ENCODE measurements at places on chromosomes 6 and 20.

DNA sequence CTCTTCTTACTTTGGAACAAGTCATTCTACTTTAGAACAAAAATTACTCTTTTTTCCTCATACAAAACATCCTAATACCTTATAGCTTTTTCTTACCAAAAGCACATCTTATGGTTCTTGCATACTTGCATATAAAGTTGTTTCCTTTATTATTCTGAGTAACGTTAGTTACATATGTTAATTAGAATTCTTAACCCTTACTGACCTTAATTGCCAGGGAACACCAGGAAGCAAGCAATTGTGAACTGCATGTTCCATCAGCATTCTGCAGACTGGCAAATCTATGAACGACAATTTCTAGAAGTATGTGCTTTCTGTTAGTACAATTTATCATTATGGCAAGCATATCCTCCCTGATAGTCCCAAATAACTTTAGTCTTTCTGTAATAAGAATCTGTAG lies 831.0 kb downstream of the C6orf118 start:
- no peak for DNase-seq

DNA sequence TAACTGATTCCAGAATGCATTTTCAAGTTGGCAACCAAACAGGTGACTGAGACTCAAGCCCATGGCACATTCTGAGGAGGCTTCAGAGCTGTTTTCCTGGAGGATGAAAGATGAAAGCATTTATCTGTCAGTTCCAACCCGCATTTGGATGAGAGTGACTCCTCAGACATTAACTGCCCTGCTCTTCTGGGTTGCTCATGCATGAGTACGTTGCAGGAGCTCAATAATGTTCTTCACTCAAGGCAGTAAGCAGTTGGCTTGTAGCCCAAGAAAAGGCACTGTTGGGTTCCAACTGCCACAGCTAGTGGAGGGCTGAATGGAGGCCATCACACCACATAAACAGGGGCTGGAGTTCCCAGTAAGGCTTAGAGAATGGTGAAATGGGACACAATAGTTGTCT lies 155.3 kb downstream of the FUT9 start:
- no peak for DNase-seq

GRCh38 chr6:131225127-131225526 lies 89.9 kb downstream of the AKAP7 start:
- no peak for DNase-seq

GRCh38 chr6:131331151-131331550 lies 195.9 kb downstream of the AKAP7 start:
- no peak for DNase-seq

DNA sequence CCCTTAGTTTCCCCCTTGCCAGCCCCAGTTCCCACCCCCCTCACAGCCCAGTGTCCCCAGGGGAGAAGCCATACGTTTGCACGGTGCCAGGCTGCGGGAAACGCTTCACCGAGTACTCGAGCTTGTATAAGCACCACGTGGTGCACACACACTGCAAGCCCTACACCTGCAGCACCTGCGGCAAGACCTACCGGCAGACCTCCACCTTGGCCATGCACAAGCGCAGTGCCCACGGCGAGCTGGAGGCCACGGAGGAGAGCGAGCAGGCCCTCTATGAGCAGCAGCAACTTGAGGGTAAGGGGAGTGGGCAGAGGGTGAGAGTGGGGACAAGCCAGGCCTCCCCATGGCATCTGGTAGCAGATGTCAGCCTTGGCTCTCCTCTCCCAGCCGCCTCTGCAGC lies 5.1 kb upstream of the DEF6 start:
- no peak for DNase-seq

DNA sequence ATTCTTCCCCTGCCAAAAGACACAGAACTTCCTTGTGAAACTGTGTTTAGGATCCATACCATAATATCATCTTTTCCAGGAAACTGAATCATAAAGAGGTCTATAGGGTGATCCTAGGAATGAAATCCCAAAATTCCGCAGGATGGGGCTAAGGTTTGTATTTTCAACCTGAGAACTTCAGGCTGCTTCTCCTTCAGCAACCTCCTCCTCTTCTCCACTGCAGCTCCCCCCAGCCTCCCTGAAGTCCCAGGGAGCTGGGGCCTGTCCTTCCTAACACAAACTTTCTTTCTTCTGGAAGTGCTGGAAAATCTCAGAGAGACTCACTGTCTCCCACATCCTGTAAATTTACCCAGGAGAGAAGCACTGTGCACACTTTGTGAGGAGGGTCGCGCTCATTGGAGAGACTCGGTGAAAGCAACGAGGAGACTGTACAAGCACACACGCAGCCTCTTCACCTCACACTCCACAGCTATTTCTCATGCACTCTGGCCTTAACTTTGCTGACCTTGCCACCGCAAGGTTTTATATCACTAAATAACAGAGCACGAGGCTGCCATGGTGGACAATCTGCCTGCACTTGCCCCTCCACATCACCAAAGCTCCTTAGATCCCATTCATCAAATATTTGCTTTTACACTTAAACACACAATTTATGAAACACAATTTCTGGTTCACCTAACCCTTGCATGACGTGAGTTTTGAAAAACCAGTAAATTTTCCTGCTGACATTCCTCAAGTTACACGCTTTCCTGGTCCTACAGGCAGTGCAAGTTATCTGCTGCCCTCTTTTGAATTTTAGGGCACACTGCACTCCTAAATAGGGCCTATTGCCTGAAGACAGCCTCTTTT lies 14.3 kb downstream of the ID4 start:
- peak; percentile 88 for DNase-seq

GRCh38 chr6:10838794-10839333 lies 525 bp upstream of the MAK start:
- peak; percentile 19 for DNase-seq

DNA sequence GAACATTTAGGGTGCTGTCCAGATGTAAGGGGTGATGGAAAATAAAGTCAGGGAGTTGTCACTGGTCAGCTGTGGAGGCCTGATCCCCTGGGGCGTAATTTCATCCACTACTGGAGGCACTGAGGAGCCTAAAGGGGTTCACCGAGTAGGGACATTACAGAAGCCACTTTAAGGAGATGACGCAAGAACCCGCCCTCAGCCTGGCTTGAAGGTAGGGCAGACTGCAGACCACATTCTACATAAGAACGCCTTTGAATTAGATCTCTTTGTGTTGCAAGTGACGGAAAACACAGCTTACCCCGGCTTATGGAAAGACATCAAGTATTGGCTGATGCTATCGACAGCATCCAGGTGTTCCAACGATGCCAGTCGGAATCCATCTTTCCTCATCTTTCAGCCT lies 462.7 kb upstream of the CDH4 start:
- DNase-seq, result no peak

GRCh38 chr6:104428184-104428583 lies 431.5 kb downstream of the HACE1 start:
- no peak for DNase-seq
